Dorsolateral prefrontal cortex (tissue), 122 donors: ENCODE measurements at places on chromosomes 2 and 18.

GRCh38 chr2:51165534-51166260 lies 133.8 kb upstream of the NRXN1 start:
- no peak for DNase-seq

- DNase-seq = no peak
These were observed 229.0 kb downstream of the SOX11 start for GRCh38 chr2:5921081-5921642.

DNA sequence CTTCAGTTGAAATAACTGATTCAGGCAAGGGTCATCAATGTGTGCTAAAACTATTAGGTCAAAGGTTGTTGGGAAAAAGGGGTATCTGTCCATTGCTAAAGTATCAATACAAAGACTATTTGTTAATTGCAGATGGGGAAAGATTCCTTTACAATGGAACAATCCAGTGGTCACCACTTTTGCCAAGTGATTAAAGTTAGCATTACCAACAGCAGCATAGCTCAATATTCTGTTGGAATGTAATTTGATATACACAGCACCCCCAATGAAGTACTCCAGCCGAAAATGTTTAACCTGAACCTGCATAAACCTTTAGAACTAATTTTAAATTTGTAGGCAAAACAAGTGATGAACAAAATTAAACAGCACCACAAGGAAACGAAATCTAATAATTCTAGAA lies 191.0 kb downstream of the TCF4 start:
- DNase-seq = no peak

GRCh38 chr2:147646818-147647468 lies 197.9 kb upstream of the ACVR2A start:
- DNase-seq = no peak

GRCh38 chr2:171719660-171720059 lies 32.4 kb downstream of the DYNC1I2 start:
- no peak for DNase-seq

- no peak for DNase-seq
These were observed 11.9 kb downstream of the NR4A2 start for GRCh38 chr2:156320486-156321098.

GRCh38 chr2:108169982-108170625 lies 69.7 kb upstream of the SULT1C3 start:
- no peak for DNase-seq

GRCh38 chr2:24816884-24817283 lies 23.7 kb downstream of the CENPO start:
- DNase-seq = no peak

- DNase-seq = no peak
These were observed 255.5 kb downstream of the RNF152 start for GRCh38 chr18:61637319-61637718.

DNA sequence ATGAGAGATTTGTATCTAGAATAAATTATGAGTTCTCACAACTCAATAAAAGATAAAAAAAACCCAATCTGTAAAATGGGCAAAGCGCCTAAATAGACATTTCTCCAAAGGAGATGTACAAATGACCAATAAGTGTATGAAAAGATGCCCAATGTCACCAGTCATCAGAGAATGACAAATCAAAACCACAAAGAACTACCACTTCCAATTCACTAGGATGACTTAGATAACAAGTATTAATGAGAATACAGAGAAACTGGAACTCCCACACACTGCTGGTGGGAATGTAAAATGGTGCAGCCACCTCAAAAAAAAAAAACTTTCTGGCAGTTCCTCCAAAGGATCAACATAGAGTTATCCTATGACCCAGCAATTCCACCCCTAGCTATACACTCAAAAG lies 17.4 kb upstream of the COL6A3 start:
- no peak for DNase-seq

DNA sequence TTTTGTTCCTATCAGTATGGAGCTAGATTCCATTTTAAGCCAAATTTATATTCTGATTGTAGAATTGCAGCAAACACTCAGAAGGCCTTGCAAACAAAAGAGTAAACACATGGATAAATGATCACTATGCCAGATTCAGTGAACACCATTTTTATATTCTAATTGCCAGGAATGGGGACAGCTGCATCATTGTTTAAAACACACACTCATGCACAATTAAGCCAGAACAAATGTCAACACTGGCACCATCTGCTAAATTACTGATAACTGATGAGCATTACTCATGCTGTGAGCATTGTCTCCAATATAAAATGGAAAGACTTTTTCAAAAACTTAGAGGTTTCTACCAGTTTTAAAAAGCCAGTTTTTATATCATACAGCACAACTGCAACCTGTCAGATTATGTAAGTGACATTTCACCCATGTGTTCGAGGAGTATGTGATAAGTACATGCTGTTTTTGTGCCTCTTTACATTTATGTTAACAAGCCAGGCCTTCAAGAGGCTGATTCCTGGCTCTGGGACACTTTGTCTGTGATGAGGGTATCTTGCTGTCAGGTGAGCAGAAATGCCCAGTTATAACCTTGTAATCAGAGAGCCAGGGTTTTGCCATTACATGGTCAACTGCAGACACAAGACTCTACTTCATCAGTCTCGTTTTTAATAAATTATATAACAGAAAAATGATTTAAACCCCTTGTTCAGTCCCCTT lies 4.4 kb upstream of the ST8SIA5 start:
- DNase-seq = no peak

- DNase-seq = peak; percentile 54
These were observed 157.0 kb upstream of the SERPINE2 start for GRCh38 chr2:224195925-224196571.

GRCh38 chr18:48656582-48656981 lies 117.8 kb downstream of the CTIF start:
- DNase-seq = no peak

DNA sequence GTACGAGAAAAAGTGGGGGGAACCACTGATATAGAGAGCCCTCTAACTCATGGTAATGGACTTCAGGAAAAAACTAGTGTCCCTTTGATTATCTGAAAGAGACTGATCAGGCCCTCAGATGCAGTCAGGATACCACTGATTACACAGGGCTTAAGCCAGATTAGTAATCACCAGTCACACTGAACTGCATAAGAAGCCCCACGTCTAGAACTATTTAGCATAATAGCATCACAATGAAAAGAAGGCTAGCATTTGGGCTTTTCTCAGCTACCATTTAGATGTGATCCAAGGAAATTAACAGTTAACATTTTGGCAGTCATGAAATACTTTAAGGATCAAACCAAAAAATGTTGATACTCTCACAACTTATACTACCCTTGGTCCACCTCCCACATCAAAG lies 813.1 kb upstream of the POU3F3 start:
- no peak for DNase-seq

DNA sequence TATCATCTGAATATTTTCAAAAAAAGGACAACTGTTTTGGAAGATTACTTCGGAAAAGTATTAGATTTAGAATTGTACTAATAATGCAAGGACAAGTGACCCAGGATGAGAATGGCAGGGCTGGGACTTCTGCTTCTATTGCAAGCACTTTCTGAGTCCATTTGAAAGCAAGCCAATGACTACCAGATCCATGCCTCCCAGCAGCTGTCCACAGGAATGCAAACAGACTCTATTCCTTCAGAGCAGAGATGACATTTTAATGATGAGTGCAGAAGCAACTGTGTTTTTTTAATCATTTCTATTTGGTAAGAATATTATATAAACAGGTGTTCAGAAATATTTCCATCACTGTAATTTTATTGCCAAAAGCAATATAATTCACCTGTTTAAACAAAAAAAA lies 456.7 kb downstream of the SOX11 start:
- no peak for DNase-seq
